ENCODE measurements at places on chromosomes 16 and 17.

DNA sequence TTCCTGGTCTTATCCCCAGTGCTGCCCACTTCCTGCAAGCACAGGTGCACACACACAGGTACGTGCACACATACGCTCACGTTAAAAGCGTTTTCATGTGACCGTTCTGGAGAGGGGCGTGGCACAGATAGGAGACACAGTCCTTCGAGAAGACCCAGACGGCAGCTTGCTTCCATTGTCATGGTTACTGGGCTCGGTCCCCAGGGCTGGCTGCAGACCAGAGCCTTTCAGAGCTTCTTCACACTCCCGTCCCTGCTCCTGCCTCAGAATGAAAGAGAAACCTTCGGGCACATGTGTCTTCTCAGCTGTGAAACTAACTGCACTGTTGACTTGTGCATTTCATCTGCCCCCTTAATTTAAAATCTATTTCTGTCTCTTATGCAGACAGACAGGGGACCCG is 154.2 kb downstream of the PITPNC1 start:
- no peak for DNase-seq

GRCh38 chr16:80962879-80963278 is 43.8 kb downstream of the CMC2 start:
- no peak for DNase-seq

DNA sequence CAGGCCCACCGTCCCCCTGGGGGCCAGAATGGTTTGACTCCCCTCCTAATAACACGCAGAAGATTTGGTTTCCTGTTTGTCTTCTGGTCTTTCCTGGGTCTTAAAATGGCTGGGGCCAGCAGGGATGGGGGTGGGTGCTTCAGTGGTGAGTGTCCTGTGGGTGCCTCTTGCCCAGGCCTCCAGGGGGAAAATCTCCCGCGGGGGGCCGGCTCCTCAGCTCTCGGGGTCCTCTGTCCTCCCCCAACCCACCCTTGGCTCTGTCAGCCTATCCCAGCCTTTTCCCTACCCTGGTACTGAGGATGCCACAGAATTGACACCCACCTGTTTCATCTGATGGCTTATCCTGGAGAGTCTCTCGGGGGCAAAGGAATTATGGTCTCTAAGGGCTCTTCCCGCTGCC is 23.8 kb upstream of the SDR42E2 start:
- DNase-seq = no peak

GRCh38 chr17:39547713-39548478 is 59.8 kb downstream of the NEUROD2 start:
- peak; percentile 12 for DNase-seq

DNA sequence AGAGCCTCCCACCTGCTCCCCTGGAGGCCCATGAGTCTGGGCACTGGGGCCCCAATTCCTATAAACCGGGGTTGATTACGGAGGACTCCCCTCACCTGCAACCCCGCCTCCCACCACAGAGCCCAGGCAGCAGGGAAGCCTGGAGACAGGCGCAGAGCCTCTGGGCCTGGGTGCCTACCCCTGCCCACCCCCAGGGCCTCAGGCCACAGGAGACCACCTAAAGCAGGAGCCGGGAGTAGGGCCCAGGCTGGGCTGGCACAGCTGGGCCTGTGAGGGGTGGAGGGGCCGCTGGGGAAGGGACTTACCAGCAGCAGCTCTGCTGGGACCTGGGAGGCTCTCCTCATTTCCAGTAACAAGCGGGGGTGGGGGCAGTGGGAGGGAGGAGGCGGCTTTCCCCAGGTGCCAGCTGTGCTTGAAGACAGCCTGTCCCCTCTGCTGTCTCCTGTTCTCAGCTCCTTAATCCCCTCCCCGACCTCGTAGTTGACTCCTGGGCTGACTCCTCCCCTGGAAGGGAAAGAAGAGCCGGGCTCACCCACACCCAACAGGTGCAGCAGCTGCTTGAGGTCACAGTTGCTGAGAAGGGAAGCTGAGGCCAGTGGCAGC is 46.8 kb downstream of the TMEM235 start:
- no peak for DNase-seq

GRCh38 chr17:49024523-49024922 is 27.3 kb downstream of the IGF2BP1 start:
- no peak for DNase-seq

DNA sequence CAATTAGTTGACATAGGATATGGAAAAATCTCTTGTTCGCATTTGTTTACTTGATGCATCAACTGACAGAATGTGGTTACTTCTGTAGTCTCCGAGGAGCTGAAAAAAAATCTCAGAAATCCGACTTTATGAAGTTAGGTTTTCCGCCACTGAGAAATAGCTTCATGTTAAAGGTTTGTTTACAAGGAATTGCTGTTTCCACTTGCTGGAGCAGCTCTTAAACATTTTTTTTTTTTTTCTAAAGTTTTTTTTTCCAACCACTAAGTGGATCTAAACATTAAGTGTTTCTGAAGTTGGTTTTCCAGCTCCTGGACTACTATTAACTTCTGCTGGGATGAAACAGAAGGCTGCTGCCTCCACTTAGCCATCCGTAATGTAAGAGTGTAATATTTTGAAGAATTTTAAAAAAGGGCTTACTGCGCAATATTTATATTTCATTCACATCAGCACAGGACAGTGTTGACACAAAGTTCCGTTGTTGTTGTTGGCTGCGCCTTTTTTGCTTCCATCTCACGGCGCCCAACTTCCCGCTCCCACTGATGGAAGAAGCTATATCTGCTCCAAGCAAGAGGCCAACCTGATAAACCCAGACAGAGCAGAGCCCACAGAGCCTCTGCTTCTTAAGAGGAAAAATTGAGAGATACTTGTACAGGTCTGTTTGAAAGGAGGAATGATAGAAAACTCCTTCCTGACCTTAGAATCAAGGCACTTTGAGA is 167.7 kb upstream of the KCNJ16 start:
- peak; percentile 4 for DNase-seq

DNA sequence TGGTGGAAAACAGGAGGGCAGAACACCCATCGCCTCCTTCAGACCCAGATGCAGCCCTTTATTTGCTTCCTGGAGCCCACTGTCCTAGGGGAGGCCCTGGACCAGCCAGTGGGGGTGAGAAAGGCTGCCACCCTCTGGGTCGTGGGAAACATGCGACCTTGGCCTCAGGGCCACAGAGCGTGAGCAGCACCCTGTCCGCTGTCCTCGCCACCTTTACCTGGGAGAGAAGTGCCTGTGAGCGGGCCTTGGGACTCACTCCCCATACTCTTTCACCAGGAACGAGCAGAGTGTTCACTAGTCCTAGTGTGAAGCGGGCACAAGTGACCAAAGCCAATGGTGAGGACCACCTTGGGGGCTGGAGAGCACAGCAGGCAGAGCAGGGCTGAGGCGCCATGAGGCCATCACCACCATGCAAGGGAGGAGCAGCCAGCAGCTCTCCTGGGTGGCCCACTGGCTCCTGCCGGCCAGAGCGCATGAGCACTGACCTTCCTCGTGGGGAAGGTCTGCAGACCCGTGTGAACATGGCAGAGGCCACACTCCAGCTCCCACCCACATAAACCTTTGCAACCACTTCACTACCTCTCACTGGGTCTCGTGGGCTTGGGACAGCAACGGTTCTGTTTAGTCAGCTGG is 8.5 kb downstream of the SMCR8 start:
- no peak for DNase-seq

DNA sequence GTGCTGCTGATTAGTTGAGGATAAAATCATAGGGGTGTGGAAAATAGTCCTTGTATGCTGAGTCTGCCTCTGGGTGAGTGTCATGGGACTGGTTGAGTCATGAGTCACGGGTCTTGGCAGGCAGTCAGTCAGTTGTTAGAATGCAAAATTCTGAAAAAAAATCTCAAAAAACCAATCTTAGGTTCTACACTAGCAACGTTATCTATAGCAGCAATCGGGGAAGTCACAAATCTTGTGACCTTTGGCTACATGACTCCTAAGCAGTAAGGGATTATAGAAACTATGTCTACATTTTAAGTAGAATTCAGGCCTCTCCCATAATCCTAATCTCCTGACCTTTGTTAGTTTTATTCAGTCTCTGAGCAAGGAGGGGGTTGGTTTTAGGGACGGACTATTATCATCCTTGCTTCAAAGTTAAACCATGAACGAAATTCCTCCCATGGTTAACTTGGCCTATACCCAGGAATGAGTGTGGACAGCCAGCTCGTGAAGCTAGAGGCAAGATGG is 18.0 kb upstream of the PMFBP1 start:
- peak; percentile 81 for DNase-seq

DNA sequence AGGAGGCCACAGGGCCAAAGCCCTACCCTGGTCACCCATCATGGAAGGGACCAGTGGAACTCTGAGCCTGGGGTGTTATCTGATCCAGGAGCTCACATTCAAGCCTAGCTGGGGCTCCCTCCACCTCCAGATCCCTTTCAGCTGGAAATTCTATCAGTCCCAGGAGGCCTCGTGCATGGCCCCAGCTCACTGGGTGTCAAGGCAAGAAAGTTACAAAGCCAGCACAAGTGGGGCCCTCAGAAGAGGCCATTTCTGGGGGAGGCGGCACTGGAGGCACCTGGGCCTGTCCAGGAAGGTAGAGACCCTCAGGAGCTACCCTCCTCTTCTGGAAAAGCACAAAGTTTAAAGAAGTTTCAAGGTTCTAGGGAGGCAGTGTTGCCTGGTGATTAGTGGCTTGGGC is 4.8 kb downstream of the CA7 start:
- no peak for DNase-seq

DNA sequence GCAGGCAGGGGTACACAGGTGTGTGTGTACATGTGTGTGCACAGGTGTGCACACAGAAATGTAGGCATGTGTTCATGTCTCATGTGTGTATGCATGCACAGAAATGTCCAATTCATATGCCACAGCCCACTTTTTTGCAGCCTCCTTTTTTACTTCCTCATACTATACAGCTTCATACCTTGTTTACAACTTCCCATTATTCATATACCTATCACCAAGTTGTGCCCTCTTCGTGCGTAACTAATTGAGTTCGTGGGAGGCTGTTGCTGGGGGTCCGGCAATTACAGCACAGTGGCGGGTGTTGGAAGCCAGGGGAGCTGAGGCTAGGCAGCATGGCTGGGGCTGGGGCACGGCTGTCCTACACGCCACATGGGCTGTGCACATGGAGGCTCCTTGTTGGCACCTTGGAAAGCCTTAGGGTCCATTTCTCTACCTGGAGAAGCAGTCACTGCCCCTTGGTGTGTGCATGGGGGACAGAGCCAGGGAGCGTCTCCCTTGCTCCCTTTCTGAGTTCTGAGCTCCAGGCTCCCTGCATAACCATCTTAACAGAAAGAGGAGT is 266.7 kb downstream of the ENGASE start:
- DNase-seq = no peak

GRCh38 chr16:49615576-49615975 is 240.3 kb downstream of the ZNF423 start:
- DNase-seq = no peak

DNA sequence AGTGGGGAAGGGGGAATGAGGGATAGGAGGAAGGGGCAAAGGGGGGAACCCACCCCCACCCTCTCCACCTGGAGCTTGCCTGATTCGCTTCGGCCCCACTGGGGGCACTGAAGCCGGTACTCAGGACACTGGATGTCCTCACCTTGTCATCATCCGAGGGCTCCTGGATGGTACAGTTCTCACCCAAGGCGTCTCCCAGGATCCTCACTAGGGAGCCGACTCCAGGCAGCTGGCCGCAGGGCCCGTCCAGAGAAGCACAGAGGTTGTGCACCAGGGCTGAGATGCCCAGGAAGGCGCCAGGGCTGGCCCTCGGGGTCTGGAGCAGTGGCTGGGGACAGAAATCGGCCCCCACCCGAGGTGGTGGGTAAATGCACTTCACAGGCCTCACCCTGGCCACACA is 92.3 kb downstream of the LITAF start:
- DNase-seq = no peak

DNA sequence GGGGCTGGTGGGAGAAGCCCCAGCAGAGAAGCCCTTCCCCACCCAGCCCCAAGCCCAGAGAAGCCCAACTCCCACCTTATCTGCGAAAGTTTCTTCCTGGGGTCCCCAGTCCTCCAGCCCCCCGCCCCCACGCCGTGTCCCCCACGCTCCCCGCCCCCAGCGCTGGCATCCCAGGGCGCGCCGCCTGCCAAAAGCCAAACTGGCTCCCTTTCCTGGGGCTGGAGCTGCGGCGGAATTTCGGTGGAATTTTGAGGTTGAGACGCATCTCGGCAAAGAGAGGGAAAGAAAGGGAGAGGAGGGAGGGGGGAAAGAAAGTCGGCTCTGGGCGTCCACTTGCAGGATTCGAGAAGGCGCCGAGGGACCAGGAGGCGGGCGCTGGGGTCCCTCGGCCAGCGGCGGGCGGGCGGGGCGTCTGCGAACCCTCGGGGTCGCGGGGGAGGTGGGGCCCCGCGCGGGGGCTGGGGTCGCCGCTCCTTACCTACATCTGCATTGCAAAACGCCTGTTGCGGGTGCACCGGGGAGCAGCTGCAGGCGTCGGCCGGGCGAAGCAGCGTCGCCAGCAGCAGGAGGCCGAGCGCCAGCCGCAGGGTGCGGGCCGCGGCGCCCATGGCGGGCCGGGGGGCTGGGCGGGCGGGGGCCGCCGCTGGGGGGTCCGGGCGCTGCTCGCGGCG is 571 bp downstream of the TIMP2 start:
- no peak for DNase-seq

Measured in amniotic epithelial cell (primary cell).